ENCODE measurements at places on chromosomes 16 and 17. TPM values are rescaled to one million over a fixed set of nuclear protein-coding genes. Genes with fewer than 3 reads are reported as not detected.
A peak's percentile ranks its signal among the peaks of the same experiment; 100 is the strongest.

The IL4R gene
- total RNA-seq = 16.9 TPM

The RUNDC3A gene
- 0.44 TPM for total RNA-seq

The ICAM2 gene
- total RNA-seq = 131 TPM

The C16orf89 gene
- total RNA-seq = 13.2 TPM

The TBKBP1 gene
- total RNA-seq = 11.4 TPM

DNA sequence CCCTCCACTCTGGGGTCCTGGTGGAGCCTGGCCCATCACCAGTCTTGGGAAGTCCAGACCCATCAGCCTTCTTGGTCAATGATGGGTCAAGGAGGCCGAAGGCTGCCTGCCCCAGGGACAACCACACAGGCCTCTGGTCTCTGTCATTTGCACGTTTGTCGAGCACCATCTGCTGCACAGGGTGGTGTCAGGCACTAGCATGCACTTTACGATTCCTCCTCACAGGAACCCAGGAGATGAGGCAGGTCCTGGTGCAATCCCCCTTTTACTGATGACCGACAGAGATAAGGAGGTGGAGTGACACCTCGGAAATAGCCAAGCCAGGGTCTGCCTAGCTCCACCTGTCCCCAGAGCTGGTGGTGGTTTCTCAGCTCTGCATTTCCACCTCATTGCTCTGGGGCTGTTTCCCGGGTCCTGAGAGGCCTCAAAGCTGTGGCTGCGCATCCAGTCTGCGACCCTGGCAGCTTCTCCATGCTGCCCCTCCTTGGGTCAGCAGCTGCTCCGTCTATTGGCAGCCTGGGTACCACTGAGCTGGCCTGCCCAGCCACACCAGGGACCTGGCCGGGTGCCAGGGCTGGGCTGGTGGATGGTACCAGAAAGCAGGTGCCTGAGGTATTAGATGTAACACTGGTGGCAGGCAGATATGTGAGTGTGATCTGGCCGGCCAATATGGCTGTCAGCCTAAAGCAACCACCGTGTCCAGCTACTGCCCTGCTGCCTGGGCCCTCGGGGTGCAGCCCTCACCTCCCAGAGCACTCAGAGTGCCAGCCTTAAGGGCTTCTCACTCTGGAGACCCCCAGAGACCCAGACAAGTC lies 10.0 kb downstream of the MMP15 start:
- H3K27me3 ChIP-seq = no peaks in the 10 kb centered on the region

GRCh38 chr17:59165933-59166342 lies 10.4 kb downstream of the PRR11 start:
- no peaks in the 10 kb centered on the region for H3K36me3 ChIP-seq
- H3K4me3 ChIP-seq = no peak overlapping the region
- DNase-seq = no peak

GRCh38 chr16:72404299-72404698 lies 232.3 kb upstream of the PMFBP1 start:
- no peak overlapping the region for H3K4me3 ChIP-seq
- H3K36me3 ChIP-seq = no peaks in the 10 kb centered on the region
- DNase-seq = no peak
- no peaks in the 10 kb centered on the region for H3K4me1 ChIP-seq

DNA sequence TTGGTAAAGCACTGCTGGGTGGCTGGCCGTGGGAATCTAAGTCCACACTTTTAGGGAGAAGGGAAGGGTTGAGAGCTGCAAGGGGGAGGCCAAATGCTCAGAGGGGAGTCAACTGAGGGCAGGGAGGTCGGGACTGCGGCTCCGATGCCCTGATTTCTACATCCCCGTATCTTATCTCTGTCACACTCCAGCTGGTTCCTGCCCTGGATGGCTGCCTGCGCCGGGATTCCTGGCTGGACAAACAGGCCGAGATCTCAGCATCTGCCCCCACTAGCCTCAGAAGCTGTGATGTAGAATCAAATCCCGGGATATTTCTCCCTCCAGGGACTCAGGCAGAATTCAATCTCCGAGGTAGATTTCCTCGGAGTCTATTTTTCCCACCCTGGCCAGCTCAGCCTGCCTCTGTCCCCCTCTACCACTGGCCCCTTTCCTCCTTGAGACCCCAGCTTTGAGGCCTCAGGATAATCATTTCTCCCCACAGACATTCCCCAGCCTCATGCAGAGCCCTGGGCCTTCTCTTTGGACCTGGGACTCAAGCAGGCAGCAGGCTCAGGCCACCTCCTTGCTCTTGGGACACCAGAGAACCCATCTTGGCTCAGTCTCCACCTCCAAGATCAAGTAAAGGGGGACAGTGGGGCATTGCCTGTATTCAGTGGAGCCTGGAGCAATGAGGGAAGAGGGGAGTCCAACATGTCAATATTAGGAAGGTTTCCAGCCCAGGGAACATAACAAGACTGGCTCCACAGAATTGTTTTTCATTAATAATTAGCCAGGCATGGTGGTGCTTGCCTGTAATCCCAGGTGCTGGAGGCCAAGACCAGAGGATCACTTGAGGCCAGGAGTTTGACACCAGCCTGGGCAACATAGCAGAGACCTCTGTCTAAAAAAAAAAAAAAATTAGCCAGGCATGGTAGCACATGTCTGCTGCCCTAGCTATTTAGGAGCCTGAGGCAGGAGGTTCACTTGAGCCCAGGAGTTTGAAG lies 1.8 kb downstream of the SHBG start:
- DNase-seq = no peak
- H3K27me3 ChIP-seq = no peaks in the 10 kb centered on the region
- no peak overlapping the region for H3K27ac ChIP-seq

GRCh38 chr17:37770631-37771518 lies 26.0 kb upstream of the HNF1B start:
- H3K36me3 ChIP-seq = no peaks in the 10 kb centered on the region
- no peak overlapping the region for H3K4me3 ChIP-seq
- no peaks in the 10 kb centered on the region for H3K27me3 ChIP-seq
- H3K27ac ChIP-seq = no peak overlapping the region
- DNase-seq = peak; percentile 31

DNA sequence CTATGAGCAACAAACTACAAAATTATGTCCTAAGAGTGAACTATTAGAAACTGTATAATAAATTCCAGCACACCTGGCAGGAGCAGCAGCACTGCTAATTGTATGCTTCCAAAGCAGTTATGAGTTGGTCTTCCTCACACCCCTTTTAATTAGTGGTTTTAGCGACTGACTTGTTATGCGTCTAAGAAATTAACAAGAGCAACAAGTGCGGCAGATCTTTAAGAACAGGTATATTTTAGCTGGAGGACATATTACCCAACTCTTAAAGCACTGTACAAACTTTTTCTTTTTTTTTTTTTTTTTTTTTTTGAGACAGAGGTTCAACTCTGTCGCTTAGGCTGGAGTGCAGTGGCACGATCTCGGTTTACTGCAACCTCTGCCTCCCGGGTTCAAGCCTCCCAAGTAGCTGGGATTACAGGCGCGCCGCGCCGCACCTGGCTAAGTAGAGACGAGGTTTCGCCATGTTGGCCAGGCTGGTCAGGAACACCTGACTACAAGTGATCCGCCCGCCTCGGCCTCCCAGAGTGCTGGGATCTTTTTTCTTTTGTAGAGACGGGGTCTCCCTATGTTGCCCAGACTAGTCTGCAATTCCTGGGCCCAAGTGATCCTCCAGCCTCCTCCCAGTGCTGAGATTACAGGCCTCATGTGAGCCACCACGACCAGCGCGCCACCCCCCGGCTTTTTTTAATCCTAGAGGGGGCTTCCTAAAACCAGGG lies 1.6 kb upstream of the FBXL20 start:
- no peak for DNase-seq
- H3K27ac ChIP-seq = no peak overlapping the region
- H3K27me3 ChIP-seq = no peaks in the 10 kb centered on the region
- H3K4me1 ChIP-seq = peaks cover 19% of the 10 kb centered on the region

DNA sequence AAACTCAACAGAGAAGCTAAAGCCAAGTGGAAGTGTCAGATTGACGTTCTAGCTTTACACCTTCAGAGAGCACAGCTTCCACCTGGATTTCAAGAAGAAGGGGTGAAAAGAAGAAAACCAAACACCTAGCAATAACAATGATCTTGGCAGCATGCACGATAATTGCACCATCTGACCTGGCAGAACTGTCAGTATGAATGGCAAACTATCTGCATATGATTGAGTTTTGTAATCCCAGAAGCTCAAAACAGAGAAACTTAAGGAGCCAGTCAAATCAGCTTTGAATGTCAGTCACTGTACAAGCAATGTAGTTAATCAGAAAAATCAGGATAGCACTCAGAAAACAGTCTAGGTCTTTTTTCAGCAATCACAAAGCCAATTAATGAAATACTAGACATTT lies 427.1 kb downstream of the ZFHX3 start:
- H3K27ac ChIP-seq = no peak overlapping the region
- no peak for DNase-seq
- no peaks in the 10 kb centered on the region for H3K4me1 ChIP-seq
- H3K27me3 ChIP-seq = no peaks in the 10 kb centered on the region
- no peak overlapping the region for H3K4me3 ChIP-seq
- no peaks in the 10 kb centered on the region for H3K36me3 ChIP-seq

GRCh38 chr17:72466199-72466598 lies 345.4 kb downstream of the SOX9 start:
- no peaks in the 10 kb centered on the region for H3K4me1 ChIP-seq
- no peaks in the 10 kb centered on the region for H3K27me3 ChIP-seq
- no peak overlapping the region for H3K4me3 ChIP-seq
- no peaks in the 10 kb centered on the region for H3K36me3 ChIP-seq

DNA sequence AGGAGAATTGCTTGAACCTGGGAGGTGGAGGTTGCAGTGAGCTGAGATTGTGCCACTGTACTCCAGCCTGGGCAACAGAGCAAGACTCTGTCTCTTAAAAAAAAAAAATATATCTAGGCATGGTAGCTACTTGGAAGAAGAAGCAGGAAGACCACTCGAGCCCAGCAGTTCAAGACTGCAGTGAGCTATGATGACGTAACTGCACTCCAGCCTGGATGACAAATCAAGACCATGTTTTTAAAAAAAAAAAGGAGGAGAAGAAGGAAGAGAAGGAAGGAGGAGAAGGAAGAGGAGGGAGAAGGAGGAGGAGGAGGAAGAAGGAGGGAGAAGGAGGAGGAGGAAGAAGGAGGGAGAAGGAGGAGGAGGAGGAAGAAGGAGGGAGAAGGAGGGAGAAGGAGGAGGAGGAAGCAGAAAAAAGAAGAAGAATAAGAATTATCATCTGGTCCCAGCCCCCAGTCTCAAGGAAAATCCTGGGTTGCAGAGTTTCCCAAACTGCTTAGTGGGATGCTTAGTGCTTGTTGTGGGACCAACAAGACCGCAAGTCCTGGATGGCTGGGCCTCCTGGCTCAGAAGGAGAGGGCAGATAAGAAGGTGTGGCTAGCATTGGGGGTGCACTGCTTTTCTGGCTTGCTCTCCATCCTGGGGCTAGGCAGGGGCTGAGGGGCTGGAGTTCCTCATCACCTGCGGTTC lies 3.7 kb upstream of the DRC7 start:
- H3K4me1 ChIP-seq = no peaks in the 10 kb centered on the region
- H3K36me3 ChIP-seq = no peaks in the 10 kb centered on the region
- H3K27me3 ChIP-seq = no peaks in the 10 kb centered on the region
- DNase-seq = no peak
- H3K4me3 ChIP-seq = no peak overlapping the region

DNA sequence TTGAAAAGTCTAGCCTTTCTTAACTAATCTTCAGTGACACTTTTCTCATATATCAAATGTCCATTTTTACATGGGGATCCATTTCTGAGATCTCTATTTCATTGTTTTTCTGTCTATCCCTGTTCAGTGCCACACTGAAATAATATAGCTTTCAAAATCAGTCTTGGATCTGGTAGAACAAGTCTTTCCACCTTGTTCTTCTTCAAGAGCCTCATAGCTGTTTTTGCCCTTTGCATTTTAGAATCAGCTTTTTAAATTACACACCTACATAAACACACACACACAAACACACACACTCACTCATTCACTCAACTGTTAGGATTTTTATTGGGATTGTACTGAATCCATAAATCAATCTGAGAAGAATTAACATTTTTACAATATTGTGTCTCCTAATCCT lies 19.2 kb downstream of the GSDMB start:
- H3K27ac ChIP-seq = no peak overlapping the region
- DNase-seq = no peak
- H3K36me3 ChIP-seq = no peaks in the 10 kb centered on the region

- H3K27me3 ChIP-seq = peaks cover 7% of the 10 kb centered on the region
- H3K36me3 ChIP-seq = peaks cover 24% of the 10 kb centered on the region
Measured at GRCh38 chr17:17494499-17494869, 1.7 kb downstream of the RASD1 start.

DNA sequence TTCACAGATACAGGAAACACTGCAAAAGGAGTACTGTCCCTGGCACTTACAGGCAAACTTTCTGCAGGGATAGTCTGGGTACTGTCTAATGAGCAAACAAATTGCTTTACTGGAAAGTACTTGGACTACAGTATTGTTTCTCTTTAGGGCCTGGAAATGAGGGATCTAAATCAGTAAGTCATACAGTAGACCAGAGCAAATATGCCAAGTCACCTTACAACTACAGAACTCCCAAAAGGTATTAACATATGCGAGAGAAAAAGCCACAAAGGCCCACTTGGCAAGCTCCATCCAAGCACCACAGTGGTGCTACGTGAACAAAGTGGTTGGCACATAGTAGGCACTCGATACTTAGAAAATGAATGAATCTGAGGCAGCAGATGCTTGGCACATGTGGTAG lies 87.8 kb downstream of the ZZEF1 start:
- no peak for DNase-seq
- H3K4me1 ChIP-seq = no peaks in the 10 kb centered on the region
- no peaks in the 10 kb centered on the region for H3K27me3 ChIP-seq
- H3K4me3 ChIP-seq = no peak overlapping the region
- H3K36me3 ChIP-seq = peaks cover 100% of the 10 kb centered on the region

GRCh38 chr16:23324727-23325126 lies 22.6 kb downstream of the SCNN1B start:
- no peak overlapping the region for H3K27ac ChIP-seq
- H3K36me3 ChIP-seq = no peaks in the 10 kb centered on the region
- peak; percentile 64 for DNase-seq
- H3K4me1 ChIP-seq = no peaks in the 10 kb centered on the region
- H3K4me3 ChIP-seq = no peak overlapping the region

DNA sequence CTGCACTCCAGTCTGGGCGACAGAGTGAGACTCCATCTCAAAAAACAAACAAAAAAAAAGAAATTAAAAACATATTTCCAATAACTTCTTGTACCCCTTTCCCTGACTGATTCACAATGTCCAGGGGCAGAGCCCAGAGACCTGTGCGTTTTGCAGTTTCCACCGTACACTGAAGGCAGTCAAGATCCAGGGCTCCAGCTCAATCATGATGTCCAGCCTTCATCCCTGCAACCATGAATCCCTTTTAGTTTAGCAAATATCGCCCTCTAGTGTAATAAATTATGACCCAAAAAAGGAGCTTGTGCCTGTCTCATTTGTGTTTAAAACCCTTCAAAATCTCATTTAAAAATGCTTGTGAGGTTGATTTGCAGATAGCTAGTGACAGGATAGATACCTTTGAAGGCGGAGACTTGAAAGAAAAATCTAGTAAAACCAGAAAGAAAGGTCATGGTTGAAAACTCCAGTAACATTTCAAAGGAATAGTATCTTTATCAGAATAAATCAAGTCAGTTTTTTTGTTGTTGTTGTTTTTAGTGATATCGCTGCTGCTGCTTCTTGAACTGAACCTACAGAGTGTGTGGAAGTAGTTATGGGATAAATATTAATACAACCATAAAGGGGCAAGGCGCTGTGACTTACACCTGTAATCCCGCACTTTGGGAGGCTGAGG lies 3.7 kb upstream of the ERN1 start:
- no peaks in the 10 kb centered on the region for H3K36me3 ChIP-seq
- H3K4me3 ChIP-seq = no peak overlapping the region
- no peaks in the 10 kb centered on the region for H3K27me3 ChIP-seq
- DNase-seq = no peak
- H3K27ac ChIP-seq = no peak overlapping the region
